Hematopoietic multipotent progenitor cell treated with erythropoietin and hydrocortisone succinate and interleukin-3 and kit ligand, for 15 days (in vitro differentiated cells): ENCODE measurements at places on chromosomes 12 and 14.

DNA sequence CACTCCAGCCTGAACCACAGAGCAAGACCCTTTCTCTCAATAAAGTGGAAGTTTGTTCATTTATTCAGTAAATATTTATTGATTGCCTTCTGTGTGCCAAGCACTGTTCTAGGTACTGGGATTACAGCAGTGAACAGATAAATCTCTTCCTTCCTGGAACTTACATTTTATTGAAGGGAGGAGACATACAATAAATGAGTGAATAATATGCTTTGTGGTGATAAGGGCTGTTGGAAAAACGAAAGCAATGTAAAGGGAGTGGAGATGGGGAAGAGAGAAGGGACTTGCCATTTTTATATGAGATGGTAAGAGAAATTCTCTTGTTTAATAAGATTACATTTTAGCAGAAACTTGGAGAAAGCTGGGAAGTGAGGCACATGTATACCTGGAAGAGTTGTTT is 1.6 kb downstream of the GSKIP start:
- peak; percentile 37 for DNase-seq

DNA sequence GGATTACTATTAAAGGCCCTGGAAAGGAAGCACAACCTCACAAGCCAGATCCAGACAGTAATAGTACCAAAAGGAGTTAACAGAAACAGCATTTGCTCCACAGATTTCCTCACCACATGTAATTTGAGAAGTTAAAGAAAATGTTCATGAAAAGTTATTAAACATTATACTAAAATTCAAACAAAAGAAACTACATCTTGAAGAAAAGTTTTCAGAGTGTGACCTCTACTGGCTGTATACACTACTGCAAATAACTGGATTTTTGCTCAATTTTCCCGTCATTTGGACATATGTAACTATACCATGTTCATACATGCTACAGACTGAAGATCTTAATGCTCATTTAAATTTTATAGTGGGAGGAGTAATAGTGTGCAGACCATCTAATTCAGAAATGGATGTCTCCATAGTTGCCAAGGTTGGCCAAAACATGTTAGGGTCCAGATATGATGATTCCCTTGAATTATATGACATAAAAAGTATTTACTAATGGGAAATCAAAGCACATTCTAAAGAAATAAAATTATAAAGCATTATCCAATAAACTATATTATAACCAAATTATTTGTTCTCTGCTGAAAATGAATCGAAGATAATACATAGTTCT is 5.6 kb downstream of the KRR1 start:
- peak; percentile 25 for DNase-seq

DNA sequence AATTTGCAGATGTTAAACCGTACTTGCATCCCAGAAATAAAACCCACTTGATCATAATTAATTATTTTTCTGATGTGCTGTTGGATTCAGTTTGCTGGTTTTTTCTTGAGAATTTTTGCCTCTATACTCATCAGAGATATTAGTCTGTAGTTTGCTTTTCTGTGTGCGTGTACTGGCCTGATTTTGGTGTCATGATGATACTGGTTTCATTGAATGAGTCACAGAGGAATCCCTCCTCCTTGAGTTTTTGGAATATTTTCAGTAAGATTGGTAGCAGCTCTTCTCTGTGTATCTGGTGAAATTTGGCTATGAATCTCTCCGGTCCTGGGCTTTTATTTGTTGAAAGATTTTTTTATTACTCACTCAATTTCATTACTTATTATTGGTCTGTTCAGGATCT is 100.4 kb upstream of the PMCH start:
- no peak for DNase-seq

DNA sequence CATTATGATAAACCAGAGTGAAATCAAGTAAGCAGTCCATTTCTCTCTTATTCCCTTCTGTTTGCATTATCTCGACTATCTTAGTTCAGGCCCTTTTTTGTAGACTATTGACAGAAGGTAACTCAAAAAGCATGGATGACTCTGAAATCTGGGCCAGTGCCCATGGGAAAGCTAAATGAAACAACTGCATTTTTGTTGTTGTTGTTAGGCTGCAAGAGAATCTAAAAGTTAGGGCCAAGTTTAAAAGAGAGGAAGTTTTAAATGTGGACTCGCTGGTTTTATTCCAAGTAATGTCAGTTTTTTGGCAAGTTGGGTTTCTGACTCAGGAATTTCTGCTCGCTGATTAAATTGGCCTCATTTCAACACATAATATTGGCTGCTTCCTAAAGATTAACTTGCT is 201.1 kb downstream of the PIK3C2G start:
- DNase-seq, result no peak

- no peak for DNase-seq
These were observed 344.4 kb downstream of the SEC23A start for GRCh38 chr14:38758661-38759060.

- DNase-seq, result no peak
These were observed 79.5 kb downstream of the WASHC3 start for GRCh38 chr12:101982307-101982706.

- DNase-seq, result no peak
These were observed 15.3 kb upstream of the NR4A1 start for GRCh38 chr12:52035926-52036325.

GRCh38 chr14:40847480-40847879 is 759.2 kb upstream of the LRFN5 start:
- DNase-seq, result no peak

DNA sequence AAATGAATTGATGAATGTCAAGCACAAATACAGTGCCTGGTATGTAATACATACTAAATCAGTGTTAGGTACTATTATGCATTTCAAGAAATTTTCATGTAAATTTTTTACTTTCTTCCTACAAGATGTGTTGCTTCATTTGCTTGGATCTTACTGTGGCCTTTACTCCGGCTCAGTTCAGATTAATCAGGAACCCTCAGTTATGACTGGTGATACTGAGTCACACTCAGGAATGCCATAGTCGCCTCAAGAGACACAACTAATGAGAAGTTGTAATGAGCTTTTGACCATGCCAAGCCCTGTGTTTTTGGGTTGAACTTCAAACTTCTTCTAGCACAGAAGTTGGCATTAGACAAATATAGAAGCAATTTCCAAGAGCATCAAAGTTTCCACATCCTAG is 96.0 kb downstream of the TGFB3 start:
- DNase-seq, result no peak

DNA sequence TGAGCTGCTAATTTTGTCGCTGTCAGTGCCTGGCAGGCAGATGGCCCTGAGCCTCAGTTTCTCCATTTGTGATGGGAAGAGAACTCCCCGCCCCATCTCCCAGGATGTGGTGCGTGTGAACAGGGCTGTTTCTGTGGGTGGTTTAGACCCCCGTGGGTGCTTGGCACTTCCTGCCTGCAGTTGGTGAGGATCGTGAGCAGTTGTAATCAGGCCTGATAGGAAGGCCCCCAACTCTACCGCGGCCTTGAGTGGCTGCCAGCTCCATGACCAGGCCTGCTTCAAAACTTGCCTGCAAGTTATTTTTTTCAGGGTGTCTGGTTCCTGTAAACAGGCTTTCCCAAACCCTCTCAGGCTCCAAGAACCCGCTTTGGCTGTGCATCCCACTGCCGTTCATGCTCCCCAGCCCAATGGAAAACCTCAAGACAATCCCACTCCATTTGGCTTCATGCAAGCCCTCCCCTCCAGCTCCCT is 138.4 kb downstream of the ZFP36L1 start:
- no peak for DNase-seq

- DNase-seq, result no peak
These were observed 11.8 kb downstream of the CCDC92 start for GRCh38 chr12:123960856-123961255.

DNA sequence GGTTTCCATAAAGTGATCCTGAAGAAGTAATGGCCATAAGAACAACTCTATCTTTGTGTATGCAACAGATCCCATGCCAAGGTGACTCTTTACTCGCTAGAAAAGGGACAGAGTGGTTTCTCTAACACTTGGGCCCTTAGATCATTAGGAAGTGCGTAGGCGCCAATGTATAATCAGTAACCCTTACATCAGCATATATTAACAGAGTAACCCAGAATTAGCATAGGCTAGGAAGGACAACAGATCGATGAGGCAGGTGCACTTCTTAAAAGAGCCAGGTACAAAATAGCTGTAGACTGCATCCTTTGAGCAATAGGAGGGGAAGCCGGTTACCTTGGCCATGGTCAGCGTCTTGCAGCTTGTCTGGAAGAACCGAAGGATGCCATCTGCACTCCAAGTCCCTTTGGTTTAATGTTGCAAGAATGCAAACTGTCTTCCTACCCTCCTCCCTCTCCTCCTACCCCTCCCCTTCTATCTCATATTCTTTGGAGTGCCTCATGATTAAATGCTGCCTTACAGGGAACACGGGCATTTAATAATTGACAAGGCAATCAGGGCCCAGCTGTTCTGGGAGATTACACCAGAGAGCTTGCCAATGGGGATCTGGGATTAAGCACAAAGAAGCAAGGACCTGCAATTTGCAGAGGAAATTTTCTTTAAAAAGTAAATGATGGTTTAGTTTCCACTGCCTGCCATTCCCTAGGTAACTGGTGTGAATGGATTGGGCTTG is 8.0 kb downstream of the GSG1 start:
- DNase-seq, result no peak

DNA sequence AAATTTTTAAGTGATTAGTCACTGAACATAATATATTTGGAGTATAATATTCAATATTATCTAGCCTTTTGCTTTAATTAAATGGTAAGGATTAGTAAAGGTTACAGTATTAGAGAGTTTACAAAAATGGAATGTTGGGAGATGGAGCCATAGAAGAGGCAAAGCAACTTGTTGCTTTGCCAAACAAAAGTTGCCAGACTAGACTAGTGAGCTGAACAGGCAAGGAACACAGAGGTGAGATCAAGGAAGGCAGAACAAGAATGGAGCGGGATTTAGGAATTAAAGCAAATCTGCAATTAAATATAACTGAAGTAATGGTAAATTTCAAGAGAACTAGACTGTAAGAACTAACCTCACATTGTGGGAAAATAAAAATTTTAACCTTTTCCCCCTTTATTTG is 5.1 kb downstream of the ARF6 start:
- DNase-seq, result no peak

DNA sequence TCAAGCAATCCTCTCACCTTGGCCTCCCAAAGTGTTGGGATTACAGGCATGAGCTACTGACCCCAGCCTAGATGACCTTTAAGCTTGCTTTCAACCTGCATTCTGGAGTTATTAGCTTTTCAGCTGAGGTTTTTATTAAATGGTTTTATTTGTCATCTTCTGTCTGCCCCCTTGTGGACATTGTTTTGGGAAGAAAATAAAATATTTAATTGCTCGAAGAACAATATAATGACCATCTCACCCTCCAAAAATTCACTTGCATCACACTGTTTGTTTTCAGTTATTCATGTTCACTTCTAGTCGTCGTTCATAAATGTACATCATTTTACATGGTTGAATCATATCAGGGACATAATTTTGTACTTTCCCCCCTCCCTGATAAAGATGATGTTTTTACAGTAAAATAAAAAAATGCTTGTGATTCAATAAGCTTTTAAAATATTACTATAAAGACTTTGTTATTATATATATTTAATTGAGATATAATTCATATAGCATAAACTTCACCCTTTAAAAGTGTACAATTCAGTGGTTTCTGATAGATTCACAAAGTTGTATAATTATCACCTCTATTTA is 10.1 kb upstream of the SPATS2 start:
- peak; percentile 22 for DNase-seq

DNA sequence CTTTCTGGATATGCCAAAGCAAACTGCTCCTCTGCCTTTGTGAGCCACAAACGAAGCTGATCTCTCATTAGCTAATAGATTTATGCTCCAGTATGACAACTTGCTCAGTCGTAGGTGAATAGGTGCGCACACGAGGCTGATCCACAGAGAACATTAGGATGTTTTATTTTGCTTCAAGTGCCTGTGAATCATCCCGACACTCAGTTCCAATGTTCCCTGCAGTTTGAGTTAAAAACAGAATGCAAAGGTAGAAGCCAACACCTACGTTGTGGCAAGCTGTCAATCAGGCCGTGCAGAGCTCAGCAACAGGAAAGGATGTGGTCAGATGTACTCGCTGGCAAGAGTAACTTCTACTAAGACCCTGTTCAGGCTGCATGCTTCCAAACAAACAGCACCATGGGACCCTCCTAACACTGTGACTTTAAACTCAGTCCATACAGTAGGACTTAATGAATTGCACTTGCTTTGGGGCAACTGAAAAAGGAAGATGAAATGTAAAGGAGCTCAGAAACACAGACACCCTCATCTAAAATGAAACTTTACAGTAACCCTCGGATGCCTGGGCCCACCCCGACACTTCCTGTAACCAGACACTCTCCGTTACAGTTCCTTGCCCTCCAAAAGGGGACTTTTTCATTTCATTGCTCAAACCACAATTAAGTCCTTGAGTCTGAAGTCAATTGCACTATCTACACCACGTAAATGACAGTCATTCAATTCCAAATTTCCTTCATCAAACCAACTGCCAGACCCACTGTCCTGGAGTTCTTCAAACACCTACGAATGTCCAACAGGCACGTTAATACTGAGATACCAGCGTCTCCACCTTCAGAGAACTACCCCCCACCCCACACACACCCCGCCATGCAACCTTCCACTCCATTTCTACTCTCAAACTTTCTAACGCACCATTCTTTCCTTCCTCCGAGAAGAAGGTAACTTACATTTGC is 1.6 kb downstream of the CCDC88C start:
- peak; percentile 12 for DNase-seq

- DNase-seq, result peak; percentile 54
These were observed 16.5 kb downstream of the HEBP1 start for GRCh38 chr12:12983420-12984035.

GRCh38 chr12:83323866-83324265 is 637.2 kb downstream of the TMTC2 start:
- DNase-seq, result no peak

DNA sequence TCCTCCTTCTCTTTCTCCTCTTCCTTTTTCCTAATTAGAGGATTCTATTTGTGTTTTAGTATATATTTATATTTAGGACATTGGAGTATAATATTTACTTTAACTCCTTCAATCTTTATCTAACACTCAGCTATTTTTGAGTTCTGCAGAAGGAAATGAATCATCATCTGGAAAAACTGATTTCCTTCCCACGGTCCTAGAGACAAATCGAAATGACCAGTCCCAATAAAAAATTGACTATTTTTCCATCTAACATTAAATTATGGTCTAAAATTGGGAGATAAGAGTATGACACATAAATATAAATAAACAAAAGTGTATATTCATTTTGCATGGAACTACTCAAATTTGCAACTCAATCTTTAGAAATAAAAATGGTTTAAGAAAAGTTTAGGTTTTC is 167.4 kb downstream of the TMTC3 start:
- DNase-seq, result no peak

- DNase-seq, result no peak
These were observed 90.7 kb upstream of the PTPRR start for GRCh38 chr12:71011261-71011660.
